Lung microvascular endothelial cell (primary cell): ENCODE measurements at places on chromosomes 2 and 18. TPM values are rescaled to one million over a fixed set of nuclear protein-coding genes. Genes with fewer than 3 reads are reported as not detected.

The VWC2L gene
- total RNA-seq: not detected in 2 replicates

The PLEKHH2 gene
- under 0.01 TPM in 1 of 2 replicates, not detected in the other for total RNA-seq

The CRACDL gene
- 0.60 and 2.2 TPM in 2 replicates for total RNA-seq

The WDR35 gene
- 5.2 and 5.8 TPM in 2 replicates for total RNA-seq

The IHH gene
- not detected in 2 replicates for total RNA-seq

The KIAA2012 gene
- not detected in 2 replicates for total RNA-seq

The PDE1A gene
- 3.0 and 3.7 TPM in 2 replicates for total RNA-seq

The LIPT1 gene
- 3.3 and 4.8 TPM in 2 replicates for total RNA-seq
